ENCODE measurements at places on chromosomes 1 and 21.

DNA sequence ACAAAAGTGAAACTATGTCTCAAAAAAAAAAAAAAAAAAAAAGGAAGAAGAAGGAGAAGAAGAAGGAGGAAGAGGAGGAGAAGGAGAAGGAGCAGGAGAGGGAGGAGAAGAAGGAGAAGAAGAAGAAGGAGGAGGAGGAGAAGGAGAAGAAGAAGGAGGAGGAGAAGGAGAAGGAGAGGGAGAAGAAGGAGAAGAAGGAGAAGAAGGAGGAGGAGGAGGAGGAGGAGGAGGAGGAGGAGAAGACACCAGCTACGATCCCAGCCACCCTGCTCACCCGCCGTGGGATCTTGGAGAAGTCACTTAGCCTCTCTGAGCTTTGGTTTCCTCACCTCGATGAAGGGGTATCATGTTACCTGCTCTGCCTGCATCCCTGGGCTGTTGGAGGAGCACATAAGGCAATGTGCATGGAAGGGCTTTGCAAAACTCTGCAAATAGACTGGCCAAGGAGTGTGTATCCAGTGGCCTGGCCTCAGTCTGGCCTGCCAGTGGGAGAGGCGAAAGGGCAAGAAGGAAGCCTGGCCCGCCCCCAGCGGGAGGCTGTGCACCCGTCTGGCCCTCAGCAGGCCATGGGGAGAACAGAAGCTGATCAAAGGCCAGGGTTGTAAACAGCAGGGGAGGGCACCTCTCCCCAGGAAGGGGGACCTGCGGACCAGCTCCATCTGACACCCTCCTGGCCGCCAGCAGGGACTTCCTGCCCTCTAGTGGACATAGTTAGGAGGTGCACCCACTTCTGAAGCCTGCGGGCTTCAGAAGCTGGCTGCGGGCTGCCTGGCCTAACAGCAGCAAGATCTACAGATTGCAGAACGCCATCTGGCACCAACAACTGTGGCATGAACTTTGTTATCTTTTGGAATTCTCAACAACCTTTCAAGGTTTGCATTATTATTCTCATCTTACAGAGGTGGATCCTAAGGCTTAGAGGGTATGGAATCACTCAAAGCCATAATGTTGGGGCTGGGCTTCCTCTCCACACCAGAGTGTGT, 19.2 kb upstream of the CDK18 start:
- peak; percentile 83 for DNase-seq

DNA sequence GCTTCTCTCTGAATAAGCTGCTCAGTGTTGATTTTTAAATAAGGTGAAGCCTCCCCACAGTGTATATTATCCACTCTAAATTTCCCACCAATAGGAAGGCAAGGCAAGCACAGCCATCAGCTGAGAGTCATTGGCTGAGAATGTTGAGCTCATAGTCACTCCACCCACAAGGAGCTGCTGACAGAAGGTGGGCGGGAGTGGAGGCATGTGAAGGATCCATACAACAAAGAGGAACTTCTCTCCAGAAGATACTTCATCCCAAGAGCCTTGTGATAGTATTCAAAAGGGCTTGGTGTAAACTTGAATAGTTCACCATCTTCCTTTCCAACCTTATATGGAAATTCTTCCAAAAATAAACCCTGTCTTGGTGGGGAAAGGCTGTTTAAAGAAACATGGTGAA, 42.8 kb downstream of the SAMD13 start:
- no peak for DNase-seq

DNA sequence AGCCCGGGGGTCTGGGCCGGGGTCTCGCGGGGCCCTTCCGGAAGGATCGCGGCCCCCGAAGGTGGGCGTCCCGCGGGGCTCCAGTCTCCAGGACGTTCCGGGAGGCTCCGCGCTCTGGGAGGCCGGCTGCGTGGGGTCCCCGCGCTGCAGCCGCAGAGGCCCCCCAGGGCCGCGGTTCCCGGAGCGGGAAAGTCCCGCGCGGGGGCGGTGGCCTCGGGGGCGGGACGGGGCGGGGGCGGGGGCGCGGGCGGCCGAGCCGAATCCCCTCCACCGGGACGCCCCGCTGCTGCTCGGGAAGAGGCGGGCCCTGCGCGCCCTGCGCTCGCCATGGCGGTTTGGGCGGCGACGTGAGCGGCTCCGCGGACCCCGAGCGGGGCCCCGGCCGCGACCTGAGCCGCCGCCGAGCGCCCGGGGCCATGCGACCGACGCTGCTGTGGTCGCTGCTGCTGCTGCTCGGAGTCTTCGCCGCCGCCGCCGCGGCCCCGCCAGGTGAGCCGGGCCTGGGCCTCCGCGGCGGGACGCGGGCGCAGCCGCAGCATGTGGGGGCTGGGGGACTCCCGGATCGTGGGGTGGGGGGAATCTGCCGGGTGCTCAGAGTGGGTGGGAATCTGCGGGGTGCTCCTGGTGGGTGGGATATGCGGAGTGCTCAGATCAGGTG, at the start of gene IFNGR2:
Gene IFNGR2, plus strand, starts transcription at position 286 of the 658 bp plus-strand sequence. Its CDS starts 131 bp downstream, at position 417.
- no peak for DNase-seq

GRCh38 chr1:226674892-226675714, 64.0 kb downstream of the ITPKB start:
- DNase-seq = no peak

GRCh38 chr21:36134803-36135390, at the start of gene CBR3:
Gene CBR3 (plus strand): TSS chr21:36135079. CDS start chr21:36135193, 114 bp downstream.
- DNase-seq = no peak

DNA sequence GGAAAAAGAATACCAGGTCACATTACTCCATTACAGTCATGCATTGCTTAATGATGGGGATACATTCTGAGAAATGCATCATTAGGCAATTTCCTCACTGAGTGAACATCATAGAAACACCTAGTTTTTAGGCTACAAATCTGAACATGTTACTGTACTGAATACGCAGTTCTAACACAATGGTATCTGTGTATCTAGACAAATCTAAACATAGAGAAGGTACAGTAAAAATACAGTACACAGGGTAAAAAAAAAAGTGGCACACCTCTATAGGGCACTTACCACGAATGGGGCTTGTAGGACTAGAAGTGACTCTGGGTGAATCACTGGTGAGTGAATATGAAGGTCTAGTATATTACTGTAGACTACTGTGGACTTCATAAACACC, 115.7 kb downstream of the AKT3 start:
- DNase-seq = no peak

DNA sequence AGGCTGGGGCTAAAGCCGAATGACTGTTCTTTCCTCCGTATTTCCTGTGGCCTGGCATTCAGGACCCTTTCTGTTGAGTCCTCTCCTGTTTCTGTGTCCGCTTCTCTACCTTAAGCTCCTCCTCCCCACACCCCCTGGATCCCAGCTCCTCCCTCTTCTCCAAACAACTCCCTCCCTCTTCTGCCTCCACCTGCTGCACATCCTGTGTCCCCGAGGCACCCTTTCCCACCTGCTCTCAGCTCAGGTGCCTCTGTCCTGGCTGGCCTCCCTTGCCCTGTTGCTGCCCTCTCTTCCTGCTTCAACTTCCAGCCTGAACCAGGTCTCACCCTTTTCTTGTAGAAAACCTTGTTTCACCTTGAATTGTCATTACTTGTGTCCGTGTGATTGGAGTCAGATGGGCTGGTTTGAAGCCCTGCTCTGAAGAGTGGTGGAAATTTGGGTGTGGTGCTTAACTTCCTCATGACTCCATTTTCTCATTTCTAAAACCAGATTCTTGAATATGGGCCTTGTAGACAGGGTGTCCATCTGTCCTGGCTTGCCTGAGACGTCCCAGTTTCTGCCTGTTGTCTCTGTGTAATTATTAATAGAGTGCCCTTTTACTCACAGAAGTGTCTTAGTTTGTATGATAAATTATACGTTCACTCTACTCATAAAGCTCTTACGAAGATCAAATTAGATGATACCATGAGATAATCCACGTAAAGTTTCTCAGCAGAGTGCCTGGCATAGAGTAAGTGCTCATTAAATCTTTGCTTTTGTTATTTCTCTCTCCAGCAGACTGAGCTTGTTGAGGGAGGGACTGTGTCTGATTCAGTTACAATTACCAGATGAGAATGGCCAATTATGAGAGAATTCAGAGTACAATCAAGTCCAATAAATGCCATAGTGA, 58.9 kb upstream of the TRABD2B start:
- no peak for DNase-seq

DNA sequence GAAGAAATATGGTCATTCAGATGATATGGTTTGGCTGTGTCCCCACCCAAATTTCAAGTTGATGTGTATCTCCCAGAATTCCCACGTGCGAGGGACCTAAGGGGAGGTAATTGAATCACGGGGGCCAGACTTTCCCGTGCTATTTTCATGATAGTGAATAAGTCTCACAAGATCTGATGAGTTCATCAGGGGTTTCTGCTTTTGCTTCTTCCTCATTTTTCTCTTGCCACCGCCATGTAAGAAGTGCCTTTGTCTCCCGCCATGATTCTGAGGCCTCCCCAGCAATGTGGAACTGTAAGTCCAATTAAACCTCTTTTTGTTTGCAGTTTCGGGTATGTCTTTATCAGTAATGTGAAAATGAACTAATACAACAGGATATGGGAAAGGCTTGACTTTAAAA, 1.4 kb upstream of the DPM3 start:
- no peak for DNase-seq

- peak; percentile 63 for DNase-seq
These were observed 198.0 kb upstream of the ZP4 start for GRCh38 chr1:238088560-238089290.

- peak; percentile 80 for DNase-seq
These were observed 5.6 kb upstream of the FAM131C start for GRCh38 chr1:16078925-16079656.

- DNase-seq = no peak
These were observed 21.8 kb downstream of the VTCN1 start for GRCh38 chr1:117188816-117189437.

GRCh38 chr1:3988431-3988830, 88.4 kb upstream of the C1orf174 start:
- DNase-seq = no peak

GRCh38 chr1:238176441-238176840, 285.7 kb upstream of the ZP4 start:
- no peak for DNase-seq

GRCh38 chr1:80799457-80799856, 1001.3 kb upstream of the ADGRL2 start:
- DNase-seq = no peak

- DNase-seq = no peak
These were observed 2.4 kb downstream of the BTG2 start for GRCh38 chr1:203307641-203308126.

- DNase-seq = no peak
These were observed 39.3 kb downstream of the POFUT2 start for GRCh38 chr21:45248301-45248892.

DNA sequence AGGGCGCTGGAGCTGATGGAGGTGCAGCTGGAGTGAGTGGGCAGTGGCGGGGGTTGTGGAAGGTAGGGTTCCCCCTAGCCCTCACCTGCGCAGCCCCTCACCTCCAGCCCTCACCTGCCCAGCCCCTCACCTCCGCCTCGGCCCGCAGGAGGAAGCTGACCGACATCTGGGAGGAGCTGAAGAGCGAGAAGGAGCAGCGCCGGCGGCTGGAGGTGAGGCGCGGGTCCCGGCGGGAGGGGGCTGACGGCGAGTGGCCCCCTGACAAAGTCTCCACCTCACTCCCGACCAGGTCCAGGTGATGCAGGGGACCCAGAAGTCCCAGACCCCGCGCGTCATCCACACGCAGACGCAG, 2.7 kb downstream of the EVA1B start:
- DNase-seq = no peak

GRCh38 chr1:6434186-6434585, 9.6 kb downstream of the ESPN start:
- no peak for DNase-seq

- DNase-seq = no peak
These were observed 395.5 kb upstream of the PKN2 start for GRCh38 chr1:88288571-88288970.

- no peak for DNase-seq
These were observed 33.9 kb upstream of the PUM1 start for GRCh38 chr1:31099293-31100032.

- no peak for DNase-seq
These were observed 61.3 kb downstream of the NFASC start for GRCh38 chr1:204931768-204932572.

GRCh38 chr1:187763976-187764375, 935.2 kb downstream of the PLA2G4A start:
- no peak for DNase-seq

GRCh38 chr1:15808955-15809354, 1.5 kb upstream of the UQCRHL start:
- DNase-seq = no peak

DNA sequence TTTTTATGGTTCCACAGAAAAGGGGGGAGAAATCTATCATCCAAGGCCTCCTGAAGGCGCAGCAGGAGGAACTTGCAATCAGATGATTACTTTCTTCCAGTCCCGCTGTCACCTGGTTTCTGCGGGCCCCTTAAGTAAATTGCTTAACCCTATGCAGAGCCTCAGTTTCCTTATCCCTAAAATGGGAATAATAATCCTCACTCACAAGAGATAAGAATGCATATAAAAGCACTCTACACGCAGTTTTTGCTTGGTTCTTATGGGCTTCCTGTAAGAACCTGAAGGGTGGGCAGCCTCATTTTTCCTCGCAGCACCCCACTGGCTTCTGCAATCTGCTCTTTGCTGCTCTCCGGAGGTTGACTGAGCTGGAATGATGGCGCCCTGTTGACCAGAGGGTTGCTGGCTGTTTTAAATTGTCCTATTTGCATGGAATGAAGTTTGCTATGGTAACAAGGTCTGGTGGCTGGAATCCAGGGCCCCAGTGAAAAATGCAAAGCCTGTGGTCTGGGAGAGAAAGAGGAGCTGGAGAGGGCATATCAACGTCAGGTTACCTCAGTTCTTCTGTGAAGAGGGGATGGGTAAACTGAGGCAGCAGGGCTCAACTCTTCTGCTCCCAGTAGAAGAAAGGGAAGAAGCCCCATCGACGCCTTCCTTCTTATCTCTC, 1.0 kb upstream of the KAZN start:
- DNase-seq = no peak

DNA sequence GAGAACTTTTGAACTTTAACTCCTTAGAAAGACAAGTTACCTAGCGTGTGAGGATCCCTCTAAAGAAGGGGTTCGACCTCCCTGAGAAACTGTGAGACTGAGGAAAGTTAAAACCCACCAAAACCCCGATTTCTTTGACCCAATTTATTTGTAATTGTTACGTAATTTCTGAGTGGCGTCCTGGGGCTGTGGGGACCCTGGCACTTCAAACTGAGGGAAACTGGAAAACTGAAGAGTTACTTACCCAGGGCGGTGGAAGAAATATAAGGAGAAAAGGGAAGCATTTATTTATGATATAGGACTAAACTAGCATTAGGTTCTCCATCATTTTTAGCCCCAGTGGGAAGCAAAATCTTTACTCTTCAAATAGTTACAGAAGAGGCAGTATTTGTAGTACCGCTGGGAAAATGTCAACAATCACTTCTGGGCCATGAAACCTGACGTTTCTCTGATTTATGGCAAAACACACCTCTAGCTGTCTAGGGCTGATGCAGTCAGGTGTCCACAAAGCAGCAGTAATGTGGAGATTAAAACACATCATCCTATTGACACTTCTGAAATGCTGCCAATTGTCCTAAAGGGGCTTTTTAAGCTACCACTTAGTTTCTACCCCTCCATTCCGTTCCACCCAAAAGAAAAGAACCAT, 430 bp downstream of the S100B start:
- DNase-seq = peak; percentile 20

Measured in NCI-H2081 (cell line).